ENCODE measurements at places on chromosomes 1 and 21.

DNA sequence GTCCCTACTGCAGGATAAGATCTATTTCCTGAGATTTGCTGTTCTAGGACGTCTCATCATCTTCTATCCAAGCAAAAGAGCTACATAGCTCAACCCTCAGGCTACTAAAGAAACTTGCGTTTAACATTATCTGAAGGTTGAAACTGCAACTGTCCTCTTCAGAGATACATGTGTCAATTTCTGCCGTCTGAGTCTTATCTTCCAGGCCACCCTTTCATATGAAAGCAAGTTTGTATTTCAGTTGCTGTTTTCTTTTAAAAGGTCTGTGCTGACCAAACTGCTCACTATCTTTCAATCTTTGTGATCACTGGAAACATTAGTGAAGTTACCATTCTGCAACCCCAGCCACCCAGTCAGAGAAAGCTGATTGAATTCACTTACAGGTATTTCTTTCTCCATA lies 108.6 kb upstream of the RAB3GAP2 start:
- no peak for DNase-seq

DNA sequence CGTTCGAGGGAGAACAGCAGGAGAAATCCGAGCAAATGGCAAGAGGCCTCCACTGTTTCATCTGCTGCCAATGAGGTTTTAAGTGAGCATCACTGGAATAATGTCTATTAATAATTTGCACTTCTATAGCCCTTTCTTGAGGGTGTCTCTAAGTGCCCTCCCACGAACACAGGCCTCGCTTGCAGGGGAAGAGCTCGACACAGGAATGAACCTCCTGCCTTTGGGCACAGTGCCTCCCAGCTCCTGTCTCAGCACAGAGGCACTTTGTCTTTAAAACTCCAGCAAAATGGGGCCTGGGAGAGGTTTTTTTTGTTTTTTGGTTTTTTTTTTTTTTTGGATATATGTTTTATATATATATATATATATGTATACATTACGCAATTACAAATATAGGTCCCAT lies 56.6 kb downstream of the OLIG1 start:
- no peak for DNase-seq

GRCh38 chr1:219419860-219420259 lies 193.0 kb downstream of the ZC3H11B start:
- DNase-seq: no peak

DNA sequence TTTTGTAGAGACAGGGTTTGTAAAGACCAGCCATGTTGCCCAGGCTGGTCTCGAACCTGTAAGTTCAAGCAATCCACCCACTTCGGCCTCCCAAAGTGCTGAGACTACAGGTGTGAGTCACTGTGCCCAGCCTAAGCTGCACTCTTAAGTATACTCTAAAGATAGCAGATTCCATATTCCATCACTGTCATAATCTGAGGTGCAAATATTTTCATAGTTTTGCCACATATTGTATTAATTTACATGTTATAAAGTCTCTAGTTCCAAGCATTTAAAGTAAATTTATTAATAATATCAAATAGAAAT lies 121.3 kb downstream of the HFM1 start:
- no peak for DNase-seq

DNA sequence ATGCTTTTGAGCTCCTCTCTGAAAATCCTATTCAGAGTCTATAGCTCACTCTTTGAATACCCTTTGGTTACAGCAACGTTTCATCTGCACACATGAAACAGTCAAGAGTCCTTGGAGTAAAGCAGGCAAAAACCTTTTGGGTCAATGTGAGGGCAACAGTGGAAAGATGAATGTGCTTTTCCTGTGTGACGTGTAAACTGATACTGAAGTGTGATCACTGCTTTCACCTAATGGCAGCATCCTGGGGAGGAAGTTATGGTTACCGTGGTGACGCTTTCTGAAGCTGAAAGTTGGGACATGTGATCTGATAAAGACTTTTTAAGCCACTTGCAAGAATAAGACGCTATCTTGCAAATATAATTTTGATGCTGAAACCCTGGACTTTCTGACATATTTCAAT lies 160.0 kb downstream of the SEC16B start:
- DNase-seq: no peak

DNA sequence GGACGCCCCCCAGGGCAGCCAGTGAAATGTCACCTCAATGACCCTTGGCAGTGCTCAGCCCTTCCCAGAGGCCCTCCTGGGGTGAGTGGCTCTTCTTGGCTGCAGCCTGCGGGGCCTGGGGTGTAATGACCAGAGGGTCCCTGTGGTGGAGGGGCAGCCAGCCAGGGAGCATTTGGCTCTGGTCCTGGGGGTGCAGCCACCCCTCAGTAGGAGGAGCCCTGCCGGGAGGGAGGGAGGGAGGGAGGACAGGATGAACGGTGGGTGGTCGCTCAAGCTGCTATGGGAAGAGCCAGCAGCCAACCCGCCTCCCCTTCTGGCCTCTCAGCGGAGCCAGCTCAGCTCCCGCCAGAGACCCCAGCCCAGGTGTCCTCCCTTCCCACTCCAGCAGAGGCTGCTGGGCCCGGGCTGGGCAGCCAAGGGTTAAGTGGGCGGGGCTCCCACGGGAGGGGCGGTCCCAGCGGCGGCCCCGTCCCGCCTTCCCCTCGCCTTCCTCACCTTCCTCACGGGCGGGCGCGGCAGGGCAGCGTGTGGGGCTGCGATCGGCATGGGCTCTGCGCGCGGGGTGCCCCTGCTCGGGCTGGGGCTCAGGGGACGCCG lies 9.0 kb upstream of the PLCH2 start:
- DNase-seq: peak; percentile 8

GRCh38 chr21:40615505-40616376 lies 231.2 kb downstream of the DSCAM start:
- DNase-seq: no peak

DNA sequence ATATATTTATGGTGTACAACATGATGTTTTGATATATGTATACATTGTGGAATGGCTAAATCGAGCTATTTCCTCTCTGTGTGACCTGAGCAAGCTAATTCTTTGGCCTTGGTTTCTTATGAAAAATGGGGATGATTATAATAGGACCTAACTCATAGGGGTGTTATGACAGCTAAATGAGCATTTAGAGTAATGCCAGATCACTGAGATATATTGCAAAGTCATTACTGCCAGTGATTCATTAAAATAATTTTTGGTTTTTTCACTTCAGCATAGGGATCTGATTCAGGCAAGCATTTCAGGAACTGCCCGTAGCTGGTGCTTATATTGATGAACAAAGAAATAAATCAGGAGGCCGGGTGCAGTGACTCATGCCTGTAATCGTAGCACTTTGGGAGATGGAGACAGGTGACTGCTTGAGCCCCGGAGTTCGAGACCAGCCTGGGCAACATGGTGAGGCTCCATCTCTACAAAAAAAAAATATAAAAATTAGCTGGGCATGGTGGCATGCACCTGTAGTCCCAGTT lies 30.7 kb downstream of the DAB1 start:
- no peak for DNase-seq

GRCh38 chr1:24393892-24394291 lies 19.7 kb downstream of the STPG1 start:
- no peak for DNase-seq

DNA sequence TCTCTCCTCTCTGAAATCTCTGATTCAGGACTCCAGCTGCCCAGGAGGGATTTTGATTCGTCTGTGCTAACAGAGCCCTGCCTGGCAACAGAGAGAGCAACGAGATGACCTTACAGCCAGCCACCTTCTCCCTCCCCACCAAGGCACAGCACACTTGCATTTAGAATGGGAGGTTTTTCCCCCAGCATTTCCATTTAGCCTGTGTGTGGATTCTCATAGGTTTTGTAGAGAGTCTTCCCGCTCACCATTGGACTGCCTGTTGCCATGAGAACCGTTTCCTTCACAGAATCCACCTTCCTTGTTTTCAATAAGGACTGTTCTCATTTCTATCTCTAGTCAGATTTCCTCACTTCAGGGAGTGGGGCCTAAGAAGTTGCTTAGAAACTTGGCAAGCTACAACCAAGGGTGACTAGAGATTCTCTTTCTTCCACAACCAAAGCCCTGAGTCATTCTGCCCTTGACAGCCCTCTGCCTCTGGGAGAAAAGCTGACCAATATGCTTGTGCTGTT lies 5.8 kb upstream of the IKBKE start:
- no peak for DNase-seq

DNA sequence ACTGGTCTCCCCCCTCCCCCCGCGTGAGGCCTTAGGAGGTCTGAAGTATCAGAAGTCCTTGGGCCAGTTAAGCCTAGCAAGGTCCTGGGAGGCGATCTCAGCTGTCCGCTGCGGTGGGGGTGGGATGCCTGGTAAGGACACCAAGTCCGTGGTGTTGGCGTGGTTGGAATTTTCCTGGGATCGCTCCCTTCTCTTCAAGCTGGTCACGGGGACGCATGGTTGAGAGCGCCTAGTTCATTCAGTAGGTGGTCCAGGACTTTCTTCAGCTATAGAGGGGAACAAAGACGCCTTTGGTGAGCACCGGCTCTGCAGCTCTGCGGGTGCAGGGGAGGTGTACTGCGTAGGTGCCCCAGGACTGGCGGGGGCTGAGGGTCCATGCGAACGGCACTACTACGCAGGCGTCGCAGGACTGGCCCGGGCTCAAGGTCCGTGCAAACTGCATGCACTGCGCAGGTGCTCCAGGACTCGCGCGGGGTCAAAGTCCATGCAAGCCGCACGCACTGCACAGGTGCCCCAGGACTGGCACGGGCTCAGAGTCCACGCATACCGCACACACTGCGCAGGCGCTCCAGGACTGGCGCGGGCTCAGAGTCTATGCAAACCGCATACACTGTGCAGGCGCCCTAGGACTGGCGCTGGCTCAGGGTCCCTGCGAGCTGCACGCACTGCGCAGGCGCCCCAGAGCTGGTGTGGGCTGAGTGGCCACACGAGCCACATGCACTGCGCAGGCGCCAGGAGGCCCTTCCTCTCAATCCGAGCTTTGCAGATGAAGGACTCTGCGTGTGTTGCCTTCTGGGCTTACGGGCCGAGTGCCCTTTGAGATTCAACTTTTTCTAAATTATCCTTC lies 36.6 kb upstream of the HMGN1 start:
- DNase-seq: peak; percentile 23

DNA sequence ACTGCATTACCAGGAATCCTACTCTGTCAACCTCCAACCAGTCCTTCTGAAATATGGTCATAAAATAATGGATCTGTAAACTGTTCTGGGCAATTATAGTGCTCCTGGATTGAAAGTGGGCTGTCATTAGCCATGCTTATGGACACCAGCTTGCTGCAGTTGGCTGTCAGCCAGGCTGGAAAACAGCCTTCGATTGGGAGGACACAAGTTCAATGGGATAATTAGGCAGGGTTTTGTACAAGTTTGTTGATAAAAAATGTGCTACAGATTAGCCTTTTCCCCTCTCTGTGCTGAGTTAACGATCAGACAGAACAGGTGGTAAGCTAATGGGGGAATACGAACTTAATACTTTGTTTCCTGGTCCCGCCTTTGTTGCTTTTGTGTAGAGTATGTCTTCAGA lies 413.9 kb downstream of the DUSP10 start:
- DNase-seq: no peak

DNA sequence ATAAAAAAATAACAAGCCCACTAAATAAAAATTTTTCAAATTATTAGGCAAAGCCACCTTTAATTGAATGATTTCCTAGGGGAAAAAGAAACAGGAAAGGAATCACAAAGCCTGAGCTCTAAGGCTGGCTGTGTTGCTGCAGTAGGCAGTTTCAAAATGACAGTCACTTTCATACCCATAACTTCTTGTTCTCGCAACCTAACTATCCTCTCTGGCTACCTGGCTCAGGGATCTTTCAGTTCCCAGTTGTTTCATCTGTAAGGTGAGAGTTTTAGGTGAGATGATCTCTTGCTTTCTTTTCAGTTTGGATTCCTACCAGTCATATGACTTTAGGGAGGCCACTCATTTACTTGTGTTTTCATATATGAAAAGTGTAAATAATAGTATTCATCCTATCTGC lies 226.1 kb downstream of the ASTN1 start:
- DNase-seq: no peak

GRCh38 chr1:220655961-220656740 lies 34.0 kb upstream of the C1orf115 start:
- DNase-seq: no peak

DNA sequence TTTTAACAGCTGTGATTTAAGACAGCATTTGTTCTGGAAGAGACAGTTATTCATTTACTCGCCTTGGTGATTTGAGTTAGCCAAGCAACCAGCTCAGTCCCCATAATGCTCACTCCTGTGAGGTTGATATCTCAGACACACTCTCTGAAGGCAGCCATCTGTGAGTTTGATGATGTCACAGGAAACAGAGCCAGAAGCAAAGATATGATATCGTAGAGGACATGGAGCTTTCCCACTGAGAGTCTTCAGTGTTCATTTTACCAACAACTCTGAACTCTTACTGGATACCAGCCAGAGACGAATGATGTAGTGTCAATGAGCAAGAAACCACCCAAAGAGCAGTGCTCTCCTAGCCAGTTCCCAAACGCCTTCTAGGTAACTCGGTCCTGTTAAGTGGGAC lies 219.4 kb downstream of the SLC35F3 start:
- no peak for DNase-seq

DNA sequence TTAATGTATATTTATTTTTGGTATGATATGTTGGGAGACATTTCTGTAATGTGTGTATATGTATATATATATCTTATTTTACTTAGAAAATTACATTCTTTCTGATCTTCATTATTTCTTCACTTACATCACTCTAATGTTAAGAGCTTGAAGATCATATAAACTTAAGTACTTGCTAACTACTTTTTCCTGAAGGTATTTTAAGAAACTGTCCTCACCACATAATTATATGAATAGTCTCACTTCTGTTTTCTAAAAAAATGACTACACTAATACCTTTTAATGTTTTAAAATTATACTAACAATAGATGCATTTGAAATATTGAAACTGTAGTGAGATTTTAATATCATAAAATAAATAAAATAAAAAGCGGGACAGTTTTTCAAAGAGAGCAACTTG lies 377.1 kb downstream of the LRRIQ3 start:
- no peak for DNase-seq

GRCh38 chr1:154760469-154760933 lies 109.6 kb downstream of the KCNN3 start:
- DNase-seq: peak; percentile 77

- no peak for DNase-seq
These were observed 59.1 kb downstream of the GLUL start for GRCh38 chr1:182332261-182333060.

DNA sequence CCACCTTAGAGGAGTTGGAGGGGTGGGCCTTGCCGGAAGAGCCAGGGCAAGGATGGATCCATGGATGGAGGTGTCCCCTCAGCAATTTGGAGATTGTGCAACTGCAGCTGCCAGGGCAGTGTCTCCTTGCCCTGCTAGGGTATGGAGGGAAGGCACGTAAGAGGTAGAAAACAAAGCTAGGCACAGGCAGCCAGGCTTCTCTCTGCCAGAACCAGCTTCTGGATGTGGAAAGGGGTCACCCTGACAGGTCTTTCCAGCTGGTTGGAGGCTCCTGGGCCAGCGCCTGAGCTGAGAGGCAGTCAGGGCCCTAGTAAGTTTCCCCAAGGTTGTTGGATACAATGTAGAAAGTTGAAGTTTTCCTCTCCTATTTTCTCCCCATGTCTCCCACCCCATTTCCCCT lies 15.2 kb upstream of the SLC25A34 start:
- DNase-seq: no peak

- no peak for DNase-seq
These were observed 76.4 kb upstream of the ZBTB18 start for GRCh38 chr1:243974451-243975292.

All from activated naive CD4-positive, alpha-beta T cell (primary cell).